ENCODE measurements at places on chromosomes 5 and 9.

GRCh38 chr9:97321251-97321650 lies 13.8 kb downstream of the CCDC180 start:
- no peak for DNase-seq

GRCh38 chr5:98794001-98794400 lies 20.5 kb downstream of the RGMB start:
- no peak for DNase-seq

- DNase-seq: no peak
Observed at GRCh38 chr5:10689391-10690081, 71.5 kb downstream of the DAP start.

DNA sequence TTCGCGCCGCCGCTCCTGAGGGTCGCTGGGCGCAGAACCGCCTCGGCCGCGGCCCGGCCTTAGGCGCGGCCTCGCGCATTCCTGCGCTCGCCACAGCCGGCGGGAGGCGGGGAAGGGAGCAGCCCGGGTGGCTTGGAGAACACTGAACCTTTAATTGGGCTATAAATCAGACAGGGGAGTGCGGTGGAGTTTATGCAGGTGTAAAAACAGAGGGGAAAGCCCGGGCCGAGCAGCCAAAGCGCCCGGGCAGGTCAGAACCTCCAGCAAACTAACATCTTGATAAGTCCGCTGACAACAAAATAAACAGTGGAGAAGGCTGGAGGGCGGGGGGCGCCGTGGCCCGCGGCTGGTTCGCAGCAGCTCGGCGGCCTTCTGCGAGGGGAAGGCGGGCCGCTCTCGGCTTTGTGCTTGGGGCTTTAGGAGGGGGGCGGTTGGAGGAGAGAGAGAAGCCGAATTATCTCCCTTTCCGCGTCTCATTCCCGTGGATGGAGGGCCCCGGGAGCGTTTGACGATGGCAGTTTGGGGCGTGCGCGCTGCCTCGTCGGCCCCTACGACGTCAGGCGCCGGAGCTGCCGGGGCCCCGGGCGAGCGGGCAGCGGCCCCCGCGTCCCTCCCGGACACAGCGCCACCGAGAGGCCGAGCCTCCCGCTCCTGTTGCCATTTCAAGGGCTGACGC lies 11.3 kb downstream of the FOXD1 start:
- no peak for DNase-seq

DNA sequence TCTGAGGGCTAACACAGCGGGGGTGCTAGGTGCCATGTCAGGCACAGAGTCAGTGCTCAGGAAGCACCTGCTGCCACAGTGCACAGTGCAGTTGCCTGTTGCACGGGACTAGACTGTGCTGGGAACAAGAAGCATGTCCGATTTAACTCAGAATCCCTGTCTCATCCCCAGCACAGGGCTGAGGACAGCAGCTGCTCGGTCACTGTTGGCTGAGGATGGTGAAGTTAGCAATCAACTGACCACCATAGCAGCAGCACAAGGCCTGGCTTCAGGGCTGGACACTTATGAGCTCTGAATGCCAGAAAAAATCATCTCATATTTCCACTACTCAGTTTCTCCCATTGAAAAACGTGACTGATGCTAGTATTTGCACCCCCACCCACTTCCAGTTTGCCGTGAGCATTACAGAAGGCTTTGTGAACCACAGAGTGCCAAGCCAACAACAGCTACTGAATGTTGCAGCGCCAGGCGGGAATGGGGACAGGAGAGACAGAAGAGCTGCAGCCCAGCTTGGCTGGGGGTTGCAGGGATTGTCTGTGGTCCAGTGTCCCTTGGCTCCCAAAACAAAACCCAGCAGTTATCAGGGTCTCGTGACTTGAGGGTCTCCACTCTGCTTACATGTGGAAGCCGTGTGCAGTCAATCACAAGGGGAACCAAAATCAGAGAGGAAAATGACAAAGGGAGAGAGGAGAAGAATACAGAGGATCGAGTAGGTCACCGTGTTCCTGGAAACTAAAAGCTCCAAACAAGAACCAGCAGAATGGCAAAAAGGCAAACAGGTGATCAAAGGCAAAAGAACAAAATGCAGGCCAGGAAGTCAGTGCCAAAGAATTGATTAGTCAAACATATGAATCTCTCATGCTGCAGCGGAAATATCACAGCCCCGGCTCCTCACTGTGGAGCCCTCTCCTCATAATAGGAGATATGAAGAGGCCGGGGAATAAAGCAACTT lies 155.6 kb downstream of the CRB2 start:
- DNase-seq: no peak

- DNase-seq: no peak
Observed at GRCh38 chr9:127832248-127832647, 22.2 kb downstream of the ENG start.

- no peak for DNase-seq
Observed at GRCh38 chr5:177470759-177471536, 2.5 kb downstream of the DBN1 start.

DNA sequence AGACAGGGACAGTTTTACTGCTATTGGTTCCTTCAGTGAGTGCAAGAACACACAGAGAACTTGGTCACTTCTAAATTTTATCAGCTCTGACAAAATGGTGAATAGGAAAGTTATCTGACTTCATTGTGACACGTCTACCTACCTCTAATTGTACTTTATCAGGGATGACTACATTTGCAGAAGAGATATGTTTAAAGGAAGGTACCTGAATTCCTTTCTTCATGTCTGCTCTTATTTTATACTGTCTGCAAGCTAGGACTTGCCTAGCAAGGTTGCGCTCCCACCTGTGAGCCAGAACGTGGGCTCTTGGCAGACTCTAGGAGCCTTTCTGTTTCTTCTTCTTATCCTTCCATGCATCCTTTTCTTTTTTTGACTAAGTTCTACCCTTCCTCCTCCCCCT lies 1.6 kb downstream of the SLC27A6 start:
- no peak for DNase-seq

- no peak for DNase-seq
Observed at GRCh38 chr5:20470997-20471396, 483.0 kb upstream of the CDH18 start.

- DNase-seq: no peak
Observed at GRCh38 chr5:149578896-149579295, 2.4 kb upstream of the ARHGEF37 start.

DNA sequence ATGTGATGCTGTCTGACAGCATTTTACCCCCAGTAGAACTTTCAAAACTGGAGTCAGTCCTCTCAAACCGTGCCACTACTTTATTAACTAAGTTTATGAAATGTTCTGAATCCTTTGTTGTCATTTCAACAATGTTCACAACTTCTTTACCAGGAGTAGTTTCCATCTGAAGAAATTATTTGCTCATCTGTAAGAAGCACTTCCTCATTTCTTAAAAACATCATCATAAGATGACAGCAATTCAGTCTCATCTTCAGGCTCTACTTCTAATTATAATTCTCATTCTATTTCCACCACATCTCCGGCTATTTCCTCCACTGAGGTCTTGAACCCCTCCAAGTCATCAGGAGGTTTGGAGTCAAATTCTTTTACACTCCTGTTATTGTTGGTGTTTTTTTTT lies 2.3 kb upstream of the TAS2R1 start:
- DNase-seq: no peak

DNA sequence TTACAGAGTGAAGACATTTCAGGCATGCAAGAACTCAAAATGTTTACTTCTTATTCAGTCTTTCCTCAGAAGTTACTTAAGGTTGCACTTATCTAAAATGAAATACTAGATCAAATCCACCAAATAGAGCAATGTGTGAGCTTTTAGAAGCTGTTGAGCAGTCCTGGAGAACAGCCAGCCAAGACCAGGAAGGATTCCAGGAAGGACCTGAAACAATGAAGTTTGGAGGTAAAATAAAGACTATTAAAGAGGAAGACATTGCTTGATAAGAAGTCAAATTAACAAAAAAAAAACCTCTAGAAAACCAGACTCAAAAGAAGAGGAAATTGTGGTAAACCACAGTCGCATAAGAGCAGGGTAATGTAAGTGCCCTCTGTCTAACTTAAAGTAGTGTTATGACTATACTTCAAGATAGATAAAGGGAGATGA lies 156.2 kb upstream of the S1PR3 start:
- DNase-seq: no peak

DNA sequence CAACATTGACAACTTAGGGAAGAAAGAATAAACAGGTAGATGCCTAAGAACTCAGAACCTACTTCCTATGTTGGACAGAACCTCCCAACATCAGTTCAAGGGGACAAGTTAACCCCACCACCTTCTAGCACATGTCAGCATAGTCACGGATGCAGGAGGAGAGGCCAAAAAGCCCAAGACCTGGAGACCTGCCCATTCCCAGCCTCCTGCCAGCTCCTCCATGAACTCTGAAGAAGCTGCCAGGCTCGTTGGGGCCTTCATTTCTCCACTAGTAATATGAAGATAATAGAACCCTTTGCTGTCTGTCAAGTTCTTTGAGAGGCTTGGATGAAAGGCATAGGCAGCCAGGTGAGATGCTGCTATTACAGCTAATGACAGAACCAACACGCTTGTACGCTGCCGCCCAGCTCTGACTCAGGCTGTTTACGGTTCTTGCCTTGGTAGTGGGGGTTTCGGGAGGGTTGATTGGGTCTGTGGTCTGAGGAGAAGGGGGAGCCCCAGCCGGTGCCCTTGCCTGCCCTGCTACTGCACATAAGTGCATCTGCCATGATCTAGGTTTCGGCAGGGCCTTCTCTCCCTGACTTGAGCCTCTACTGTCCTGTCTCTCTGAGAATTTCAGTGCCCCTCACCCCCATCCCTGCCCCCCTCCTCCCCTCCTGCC lies 82.2 kb downstream of the NRG2 start:
- DNase-seq: peak; percentile 29

DNA sequence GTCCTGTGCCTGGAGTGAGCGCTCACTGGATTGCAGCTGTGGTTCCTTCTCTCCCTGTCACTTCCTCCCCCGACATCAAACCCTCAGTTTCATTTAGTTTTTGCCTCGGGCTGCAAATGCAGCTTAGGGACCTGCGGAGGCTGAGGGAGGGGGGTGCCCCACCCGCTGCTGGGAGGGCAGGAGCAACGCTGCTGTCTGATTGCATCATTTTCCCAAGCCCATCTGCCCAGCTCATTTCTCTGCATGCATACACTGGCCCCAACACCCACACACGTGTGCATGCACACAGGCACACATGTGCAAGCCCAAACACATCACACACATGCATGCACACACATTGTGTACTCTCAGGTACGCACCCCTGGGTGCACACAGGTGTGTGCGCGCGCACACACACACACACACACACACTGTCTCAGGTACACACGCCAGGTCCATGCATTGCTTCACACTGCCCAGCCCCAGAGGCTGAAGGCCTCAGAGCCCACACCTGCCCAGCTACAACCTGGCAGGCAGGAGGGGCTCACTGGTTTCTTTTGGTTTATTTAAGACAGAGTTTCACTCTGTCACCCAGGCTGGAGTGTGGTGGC lies 3.4 kb downstream of the ASS1 start:
- DNase-seq: no peak

- no peak for DNase-seq
Observed at GRCh38 chr5:87136733-87137132, 130.9 kb upstream of the RASA1 start.

- peak; percentile 86 for DNase-seq
Observed at GRCh38 chr9:136345281-136346156, 18.0 kb downstream of the DNLZ start.

GRCh38 chr5:149141957-149142851 lies 911 bp downstream of the ABLIM3 start:
- DNase-seq: no peak

DNA sequence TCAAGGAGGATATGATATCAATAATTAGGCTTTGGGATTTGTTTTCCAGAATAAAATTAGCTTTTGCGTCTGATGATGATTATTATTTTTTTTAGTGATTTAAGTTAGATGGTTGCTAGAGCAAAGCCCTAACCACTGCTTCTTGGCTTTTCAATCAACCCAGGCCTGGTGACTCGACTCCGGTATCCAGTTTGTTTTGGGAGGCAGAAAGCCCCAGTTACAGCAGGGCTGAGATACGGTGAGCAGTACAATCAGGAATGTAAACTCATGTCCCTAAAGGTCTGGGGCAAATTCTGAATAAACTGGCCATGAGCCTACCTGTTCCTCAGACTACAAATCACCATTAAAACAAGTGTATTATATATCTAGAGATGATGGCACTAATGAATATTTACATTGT lies 24.4 kb upstream of the CYFIP2 start:
- DNase-seq: no peak

DNA sequence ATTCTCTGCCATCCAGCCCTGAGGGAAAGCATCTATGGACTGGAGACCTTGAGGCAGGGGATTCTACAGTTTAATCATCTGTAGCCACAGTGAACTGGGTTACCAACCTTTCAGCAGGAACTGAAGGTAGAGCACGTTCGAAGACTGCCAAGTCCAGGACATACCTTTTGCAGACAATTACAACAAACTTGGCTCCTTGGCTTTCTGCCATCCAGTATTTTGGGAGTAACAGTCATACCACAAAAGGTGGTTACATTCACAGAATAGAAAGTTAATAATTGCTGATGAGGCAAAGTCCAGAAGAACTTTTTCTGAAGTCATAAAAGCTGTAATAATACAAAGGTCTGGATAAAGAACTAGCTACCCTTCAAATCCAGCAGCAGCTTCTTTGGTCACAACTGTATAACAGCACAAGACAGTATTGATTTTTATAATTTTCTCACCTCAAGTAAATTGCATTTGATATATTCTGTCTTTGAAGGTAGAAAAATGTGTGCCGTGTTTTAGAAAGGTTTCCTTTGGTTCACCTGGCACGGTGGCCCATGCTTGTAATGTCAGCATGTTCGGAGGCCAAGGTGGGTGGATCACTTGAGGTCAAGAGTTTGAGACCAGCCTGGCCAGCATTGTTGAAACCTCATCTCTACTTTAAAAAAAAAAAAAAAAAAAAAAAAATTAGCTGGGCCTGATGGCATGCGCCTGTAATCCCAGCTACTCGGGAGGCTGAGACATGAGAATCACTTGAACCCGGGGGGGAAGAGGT lies 236.6 kb downstream of the NR3C1 start:
- no peak for DNase-seq

GRCh38 chr9:115730845-115731244 lies 422.7 kb upstream of the PAPPA start:
- DNase-seq: no peak

DNA sequence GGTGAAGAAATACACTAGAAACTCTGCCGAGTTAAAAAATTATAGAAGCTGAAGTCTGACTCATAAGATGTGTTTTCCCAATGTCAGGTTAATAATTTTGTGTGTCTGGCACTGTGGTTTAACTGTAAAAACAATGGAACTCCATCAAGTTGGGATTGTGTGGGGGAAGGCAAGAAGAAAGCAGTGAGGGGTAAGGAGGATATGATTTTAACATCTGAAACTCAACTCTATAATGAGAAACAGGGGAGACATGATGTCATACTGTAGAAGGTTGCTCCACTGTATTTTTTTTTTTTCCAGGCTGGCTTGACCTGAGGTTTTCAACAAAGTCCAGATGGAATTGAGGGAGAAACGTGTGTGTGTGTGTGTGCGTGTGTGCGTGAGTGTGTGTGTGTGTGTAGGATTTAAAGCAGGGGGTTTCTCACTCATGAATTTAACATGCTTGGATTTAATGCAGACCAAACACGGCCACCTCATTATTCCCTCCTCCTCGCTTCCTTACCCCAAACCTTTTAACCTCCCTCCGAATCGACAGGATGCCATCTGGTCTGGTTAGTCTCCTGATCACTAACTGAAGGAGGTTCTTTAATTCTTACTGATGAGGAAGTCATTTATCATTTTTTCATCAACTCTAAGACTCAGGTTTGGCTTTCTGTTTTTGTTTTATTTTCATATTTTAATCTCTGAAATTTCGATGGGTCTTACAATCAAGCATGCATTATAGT lies 140.2 kb upstream of the LPAR1 start:
- no peak for DNase-seq
